ENCODE measurements at places on chromosomes 16 and 17.
A peak's percentile ranks its signal among the peaks of the same experiment; 100 is the strongest.

DNA sequence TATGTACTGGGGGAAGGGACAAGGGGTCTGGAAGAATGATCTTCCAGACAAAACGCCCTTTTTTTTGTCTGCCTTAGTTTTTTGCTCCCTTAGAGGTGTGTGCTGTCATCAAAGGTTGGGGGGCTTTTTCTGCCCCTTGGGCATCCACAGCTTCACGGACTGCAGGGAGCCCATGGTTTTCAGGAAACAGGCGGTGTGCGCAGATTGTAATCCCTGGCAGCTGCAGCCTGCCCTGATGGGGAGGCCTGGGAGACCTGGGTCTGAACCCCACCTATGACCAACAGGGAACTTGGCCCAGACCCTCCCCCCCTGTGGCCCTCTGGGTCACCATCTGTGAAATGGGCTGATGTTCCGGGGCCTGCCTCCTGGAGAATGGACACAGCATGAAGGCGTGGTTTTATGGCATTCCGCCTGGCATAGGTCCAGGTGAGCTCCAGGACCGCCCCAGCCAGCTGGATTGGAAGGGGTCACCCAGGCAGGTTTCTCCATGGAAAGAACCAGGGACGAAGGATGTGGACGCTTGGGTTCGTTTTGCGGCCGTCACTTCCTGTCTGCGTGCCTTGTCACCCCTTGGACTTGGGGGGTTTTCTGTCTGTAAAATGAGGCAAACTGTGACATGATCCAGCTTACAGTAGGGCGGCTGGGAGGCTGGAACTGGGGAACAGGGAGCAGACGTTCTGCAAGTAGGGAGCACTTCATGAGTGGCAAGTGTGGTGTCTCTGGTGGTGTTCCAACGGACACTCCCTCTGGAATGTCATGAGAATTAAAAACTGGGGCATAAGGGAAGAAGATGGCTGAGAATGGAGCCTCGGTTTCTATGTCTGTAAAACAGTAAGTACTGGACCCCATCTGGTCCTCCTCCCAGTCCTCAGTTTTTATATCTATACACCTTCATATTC is 1.5 kb downstream of the CPNE2 start:
- no peak for DNase-seq

- no peak for DNase-seq
These were observed 11.2 kb downstream of the METTL22 start for GRCh38 chr16:8632675-8633182.

DNA sequence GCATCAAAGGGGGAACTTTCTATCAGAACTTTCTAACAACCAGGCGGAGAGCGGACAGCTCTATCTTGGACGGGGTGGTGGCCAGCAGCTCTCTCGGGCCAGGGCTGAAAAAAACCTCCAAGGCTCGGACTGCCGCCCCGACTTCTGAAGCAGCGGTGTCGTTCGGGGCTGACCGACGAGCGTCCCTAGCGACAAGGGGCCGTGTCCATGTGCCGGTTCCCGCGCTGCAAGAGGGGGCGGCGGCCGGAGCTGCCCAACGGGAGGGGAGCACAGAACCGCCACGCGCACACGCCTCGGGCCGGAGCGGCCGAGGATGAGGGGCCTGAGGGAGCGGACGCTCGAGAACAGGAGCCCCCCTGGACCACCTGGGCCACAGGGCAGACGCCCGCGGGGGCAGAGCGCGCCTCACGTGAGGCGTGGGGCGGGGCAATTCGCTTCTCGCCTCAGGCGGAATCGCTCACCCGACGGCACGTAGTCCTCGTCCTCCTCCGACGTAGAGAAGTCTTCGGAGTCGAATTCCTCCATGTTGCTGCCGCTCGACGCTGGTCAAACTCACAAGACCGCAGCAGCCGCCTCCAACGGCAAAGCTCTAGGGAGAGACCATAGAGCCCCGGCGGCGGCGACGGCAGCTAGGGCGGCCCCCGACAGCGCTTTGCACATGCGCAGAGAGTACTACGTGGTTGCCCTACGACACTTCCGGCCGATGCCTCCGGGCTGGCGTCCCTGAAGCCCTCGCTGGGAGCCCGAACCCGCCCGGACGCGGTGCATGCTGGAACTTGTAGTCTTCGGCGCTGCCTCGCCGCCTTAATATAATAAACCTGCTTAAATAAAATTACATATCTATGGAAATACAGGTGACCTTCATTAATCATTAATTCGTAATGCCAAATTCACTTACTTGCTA is at the start of gene CFDP1:
CFDP1 (minus strand) TSS at position 676 of the 904 bp plus-strand sequence; CDS start at position 525, 151 bp downstream.
- DNase-seq = peak; percentile 96

DNA sequence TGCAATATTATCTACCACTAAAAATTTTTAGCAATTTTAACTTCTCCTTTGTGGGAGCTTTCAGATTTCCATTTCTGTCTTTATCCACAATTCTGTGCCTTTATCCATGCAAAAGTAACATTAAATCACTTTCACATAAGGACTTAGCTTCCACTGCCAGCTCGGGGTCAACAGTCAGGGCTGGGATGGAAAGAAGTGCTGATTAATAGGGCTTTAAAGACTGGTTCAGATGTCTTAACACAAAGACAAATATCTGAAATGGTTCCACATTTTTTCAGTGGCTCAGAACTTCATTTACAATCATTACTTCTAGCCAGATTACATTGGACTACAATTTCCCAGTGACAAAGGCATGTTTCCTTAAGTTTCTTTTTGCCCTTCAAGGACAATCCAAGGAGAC is 191.8 kb upstream of the CPHXL start:
- no peak for DNase-seq

DNA sequence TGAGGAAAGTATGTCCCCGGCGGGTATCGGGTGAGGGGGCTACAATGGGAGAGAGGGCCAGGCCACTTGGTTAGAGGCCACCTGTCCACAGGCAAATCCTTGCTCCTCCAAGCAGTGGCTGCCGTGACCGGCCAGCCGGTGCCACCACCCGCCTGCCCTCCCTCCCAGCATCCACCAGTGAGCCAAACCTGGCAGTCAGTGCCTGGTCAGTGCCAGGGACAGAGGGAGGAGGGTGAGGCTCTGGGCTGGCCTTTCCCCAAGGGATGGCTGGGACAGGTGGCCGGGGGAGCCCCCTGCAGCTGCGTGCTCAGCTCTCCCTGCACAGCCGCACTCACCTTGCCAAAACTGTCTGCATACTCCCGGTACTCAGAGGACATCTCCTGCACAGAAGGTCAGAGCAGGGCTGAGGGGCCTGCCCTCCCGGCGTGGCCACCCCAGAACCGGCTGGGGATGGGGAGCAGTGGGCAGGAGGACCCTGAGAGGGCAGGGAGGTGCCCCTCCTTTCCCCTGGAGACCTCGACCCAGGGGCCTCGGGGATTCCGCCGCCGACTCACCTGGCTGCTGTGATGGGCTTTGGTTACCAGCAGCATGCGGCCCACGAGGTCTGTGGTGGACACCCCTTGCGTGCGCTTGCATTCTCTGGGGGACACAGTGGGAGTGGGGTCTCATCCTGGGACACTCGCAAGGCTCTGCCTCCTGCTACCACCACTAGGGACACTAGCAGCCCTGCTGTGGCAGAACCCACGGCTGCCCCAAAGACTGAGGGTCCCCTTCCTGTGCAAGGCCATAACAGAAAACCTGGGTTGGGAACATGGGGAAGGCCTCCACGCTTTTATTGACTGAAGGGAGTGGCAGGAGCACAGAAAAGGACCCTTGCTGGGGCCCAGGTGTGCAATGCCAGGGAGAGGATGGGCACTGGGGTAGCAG is 3.7 kb downstream of the PCYT2 start:
- DNase-seq = no peak

DNA sequence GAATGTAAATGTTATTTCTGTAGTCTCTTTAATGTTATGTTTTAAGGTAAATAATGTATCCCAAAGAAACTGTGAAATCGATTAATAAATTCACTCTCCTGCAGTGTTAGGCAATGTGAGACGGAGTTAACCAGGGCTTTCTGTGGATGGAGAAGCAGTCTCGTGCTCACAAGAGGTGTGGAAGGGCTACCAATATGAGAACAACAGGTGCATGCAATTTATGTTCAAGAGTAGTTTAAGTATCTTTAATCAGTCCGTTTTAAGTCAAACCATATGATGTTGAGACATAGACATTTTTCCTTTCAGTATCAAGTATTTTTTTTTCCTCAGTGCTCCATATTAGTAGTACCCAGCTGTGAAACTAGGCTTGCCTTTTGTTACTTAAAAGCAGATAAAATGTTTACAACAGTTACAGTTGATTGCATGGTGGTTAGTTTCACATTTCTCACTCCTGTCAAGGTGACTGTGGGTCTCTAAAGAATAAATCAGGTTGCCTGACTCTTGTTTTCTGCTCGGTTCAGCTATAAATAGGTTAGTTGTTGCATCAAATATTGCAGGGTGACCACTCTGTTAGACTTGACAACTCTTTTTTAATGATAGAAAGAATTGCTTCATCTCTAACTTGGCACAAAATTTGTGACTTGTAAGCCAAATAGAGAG is 54.4 kb downstream of the COX10 start:
- DNase-seq = no peak

- no peak for DNase-seq
These were observed 800 bp downstream of the PLEKHH3 start for GRCh38 chr17:42675965-42676423.

- no peak for DNase-seq
These were observed 15.3 kb downstream of the KSR1 start for GRCh38 chr17:27471321-27472269.

GRCh38 chr16:50765861-50766260 is 24.0 kb downstream of the CYLD start:
- no peak for DNase-seq

DNA sequence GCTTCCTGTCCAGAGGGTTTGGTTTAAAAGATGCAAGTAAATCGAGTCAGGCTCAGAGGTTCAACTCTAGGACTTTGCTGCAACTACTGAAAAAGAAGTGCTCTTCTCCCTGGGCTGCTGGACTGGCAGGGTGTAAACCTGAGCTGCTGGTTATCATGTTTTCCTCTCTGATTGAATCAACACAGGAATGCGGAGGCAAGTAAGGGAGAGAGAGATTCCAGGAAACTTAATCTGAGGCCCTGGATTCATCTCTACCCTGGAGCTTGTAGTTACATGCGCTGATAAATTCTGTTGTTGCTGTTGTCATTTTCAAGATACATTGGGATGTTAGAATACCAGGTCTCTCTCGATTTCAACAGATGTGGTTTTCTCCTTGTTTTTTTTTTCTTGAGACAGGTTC is 8.2 kb upstream of the HS3ST3A1 start:
- DNase-seq = no peak
